ENCODE measurements at places on chromosomes 16 and 17. TPM values are rescaled to one million over a fixed set of nuclear protein-coding genes. Genes with fewer than 3 reads are reported as not detected.

GRCh38 chr16:10655415-10655977, 39.2 kb downstream of the TEKT5 start:
- no peaks in the 10 kb centered on the region for H3K27me3 ChIP-seq
- DNase-seq: no peak
- H3K27ac ChIP-seq: no peak overlapping the region
- H3K36me3 ChIP-seq: no peaks in the 10 kb centered on the region
- H3K4me3 ChIP-seq: no peak overlapping the region

DNA sequence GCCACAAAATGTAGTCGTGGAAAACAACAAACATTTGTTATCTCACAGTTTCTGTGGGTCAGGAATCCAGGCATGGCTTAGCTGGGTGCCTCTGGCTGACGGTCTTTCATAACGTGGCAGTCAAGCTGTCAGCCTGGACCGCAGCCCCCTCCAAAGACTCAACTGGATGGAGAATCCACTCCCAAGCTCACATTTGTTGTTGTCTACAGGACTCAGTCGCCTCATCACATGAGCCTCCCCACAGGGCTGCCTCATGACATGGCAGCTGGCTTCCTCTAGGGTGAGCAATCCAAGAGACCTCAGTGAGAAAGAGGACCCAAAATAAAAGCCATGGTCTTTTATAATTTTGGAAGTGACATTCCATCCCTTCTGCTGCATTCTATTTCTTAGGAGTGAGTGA, 34.7 kb upstream of the AKAP1 start:
- H3K4me1 ChIP-seq: peaks cover 6% of the 10 kb centered on the region
- H3K36me3 ChIP-seq: no peaks in the 10 kb centered on the region
- DNase-seq: no peak
- no peak overlapping the region for H3K4me3 ChIP-seq
- H3K27ac ChIP-seq: no peak overlapping the region
- peaks cover 5% of the 10 kb centered on the region for H3K27me3 ChIP-seq

- no peaks in the 10 kb centered on the region for H3K36me3 ChIP-seq
- no peak overlapping the region for H3K4me3 ChIP-seq
- no peak for DNase-seq
- no peak overlapping the region for H3K27ac ChIP-seq
- no peaks in the 10 kb centered on the region for H3K27me3 ChIP-seq
Measured at GRCh38 chr17:80585890-80586845, 41.5 kb downstream of the RPTOR start.

The GJC1 gene
- 8.2 TPM for total RNA-seq
